Occipital lobe (tissue), 3 donors: ENCODE measurements at places on chromosomes 12 and 14.

- no peak for DNase-seq
Observed at GRCh38 chr14:69713209-69713781, 53.6 kb upstream of the SRSF5 start.

DNA sequence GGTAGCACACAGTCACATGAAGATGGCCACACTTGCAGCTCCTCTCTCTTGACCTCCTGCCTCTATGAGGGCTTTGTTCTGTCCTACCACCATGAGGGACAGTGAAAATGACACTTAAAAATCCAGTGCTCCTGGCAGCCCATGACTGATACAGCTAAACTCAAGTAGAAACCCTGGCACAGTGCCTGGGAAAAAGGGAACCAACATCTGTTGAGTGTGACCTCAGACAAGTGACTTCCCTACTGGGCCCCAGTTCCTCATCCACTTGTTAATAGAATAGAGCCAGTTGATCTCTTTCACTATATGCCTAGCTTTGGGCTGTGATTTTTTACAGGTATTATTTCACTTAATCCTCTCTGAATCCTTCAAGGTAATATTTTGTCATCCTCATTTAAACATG lies 4.8 kb downstream of the GUCY2C start:
- peak; percentile 3 for DNase-seq

DNA sequence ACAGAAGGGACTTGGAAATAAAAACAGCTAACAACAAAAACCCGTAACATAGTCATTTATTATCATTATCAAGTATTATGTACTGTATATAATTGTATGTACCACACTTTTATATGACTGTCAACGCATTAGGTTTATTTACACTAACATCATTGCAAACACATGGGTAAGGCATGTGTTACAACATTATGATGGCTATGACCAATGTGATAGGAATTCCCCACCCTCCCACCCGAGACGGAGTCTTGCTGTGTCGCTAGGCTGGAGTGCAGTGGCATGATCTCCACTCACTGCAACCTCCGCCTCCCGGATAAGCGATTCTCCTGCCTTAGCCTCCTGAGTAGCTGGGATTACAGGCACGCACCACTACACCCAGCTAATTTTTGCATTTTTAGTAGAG lies 82.6 kb downstream of the ERC1 start:
- no peak for DNase-seq

DNA sequence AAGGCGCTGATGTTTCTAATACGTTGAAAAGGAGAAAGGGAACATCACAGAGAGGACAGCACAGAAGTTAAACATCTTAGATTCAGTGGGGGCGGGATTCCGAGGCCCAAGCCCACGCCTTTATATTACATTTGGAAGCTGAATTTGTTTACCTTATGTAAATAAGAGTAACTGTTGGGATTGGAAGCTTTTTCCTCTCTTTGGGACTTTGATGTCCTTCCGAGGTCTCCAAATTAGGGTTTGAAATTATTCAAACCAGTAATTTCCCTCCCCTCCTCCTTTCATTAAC lies 6.4 kb downstream of the FOXA1 start:
- no peak for DNase-seq
